Memory B cell (primary cell): ENCODE measurements at places on chromosomes 5 and 9.

DNA sequence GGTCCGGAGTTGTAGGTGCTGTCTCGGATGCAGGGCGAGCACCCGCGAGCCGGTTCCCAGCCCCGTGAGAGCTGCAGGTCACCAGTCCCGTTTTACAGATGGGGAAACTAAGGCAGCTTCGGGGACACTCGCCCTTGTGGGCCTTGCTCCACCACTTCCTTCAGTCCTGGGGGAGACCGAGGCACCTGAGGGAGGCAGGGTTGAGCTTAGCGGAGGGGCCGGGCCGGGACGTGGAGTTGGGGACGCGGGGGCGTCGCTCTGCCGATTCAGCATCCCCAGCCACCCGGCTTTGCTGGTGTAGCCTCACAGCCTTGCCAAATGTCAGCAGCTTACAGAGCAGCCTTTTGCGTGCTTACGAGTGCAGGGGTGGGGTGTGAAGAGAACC lies 530 bp downstream of the BBLN start:
- no peak overlapping the region for H3K27ac ChIP-seq
- H3K36me3 ChIP-seq = no peaks in the 10 kb centered on the region
- DNase-seq = no peak
- H3K4me3 ChIP-seq = peak overlapping the region; percentile 83
- no peaks in the 10 kb centered on the region for H3K27me3 ChIP-seq

- H3K27ac ChIP-seq = no peak overlapping the region
- DNase-seq = no peak
- H3K4me1 ChIP-seq = peaks cover 3% of the 10 kb centered on the region
- H3K27me3 ChIP-seq = no peaks in the 10 kb centered on the region
- no peaks in the 10 kb centered on the region for H3K36me3 ChIP-seq
Measured at GRCh38 chr5:76528547-76529331, 94.5 kb downstream of the F2RL2 start.

DNA sequence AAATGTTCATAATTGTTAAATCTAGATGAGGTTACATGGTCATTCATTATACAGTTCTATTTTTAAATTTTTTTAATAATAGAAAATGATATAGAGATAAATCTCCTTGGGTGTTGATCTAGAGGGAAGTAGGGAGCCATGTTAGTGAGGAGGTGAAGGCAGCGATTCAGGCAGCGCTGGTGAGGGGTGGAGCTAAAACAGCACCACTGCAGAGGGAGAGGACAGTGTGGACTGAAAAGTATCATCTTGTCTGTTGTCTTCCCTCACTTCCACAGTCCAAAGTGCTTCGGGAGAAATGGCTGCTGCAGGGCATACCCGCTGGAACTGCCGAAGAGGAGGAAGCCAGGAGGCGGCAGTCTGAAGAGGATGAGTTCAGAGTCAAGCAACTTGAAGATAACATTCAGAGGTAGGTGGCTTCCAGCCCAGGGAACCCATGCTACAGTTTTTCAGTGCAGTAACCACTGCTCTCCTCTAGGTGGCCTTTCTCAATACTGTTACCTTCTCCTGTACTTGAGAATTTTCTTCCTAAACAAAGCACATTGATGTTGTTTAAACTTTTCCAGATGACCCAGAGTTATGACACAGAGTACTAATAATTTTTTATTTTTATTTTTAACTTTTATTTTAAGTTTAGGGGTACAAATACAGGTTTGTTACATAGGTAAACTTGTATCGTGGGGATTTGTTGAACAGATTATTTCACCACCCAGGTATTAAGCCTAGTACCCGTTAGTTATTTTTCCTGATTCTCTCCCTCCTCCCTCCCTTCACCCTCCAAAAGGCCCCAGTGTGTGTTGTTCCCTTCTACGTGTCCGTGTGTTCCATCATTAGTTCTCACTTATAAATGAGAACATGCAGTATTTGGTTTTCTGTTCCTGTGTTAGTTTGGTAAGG lies 100.5 kb downstream of the PALM2AKAP2 start:
- peaks cover 5% of the 10 kb centered on the region for H3K27me3 ChIP-seq
- H3K4me3 ChIP-seq = peak overlapping the region; percentile 24
- H3K36me3 ChIP-seq = no peaks in the 10 kb centered on the region
- H3K27ac ChIP-seq = no peak overlapping the region
- DNase-seq = peak; percentile 15

DNA sequence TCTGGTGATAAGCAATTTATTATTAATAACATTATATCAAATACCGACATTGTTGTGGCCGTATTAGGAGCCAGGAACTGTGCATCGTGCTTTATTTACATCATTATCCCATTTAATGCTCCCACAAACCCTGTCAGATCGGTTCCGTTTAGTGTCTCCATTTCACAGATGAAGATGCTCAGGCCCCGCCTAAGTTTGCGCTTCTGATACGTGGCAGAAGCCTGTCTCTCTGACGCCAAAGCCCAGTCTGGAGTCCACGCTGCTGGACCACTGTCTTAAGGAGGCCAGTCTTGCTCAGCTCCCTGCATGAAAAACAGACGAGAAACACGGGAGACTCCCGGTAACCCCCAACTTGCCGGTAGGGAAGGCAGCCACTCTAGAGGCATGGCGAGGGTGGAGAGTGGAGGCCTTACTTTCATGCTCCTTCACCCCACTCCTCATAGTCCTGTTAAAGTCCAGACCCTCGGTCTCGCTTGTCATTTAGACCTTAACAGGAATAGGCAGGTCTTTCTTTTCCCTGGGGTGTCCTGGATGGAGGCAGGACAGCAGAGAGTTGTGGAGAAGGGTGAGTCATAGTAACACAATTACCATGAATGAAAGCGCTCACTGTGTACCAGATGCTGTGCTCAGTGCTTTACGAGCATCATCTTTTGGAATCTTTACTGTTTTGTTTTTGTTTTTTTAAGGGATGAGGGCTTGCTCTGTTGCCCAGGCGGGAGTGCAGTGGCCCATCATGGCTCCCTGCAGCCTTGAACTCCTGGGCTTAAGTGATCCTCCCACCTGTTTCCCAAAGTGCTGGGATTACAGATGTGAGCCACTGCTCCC lies 872 bp downstream of the TXNDC15 start:
- peaks cover 37% of the 10 kb centered on the region for H3K4me1 ChIP-seq
- peak overlapping the region; percentile 97 for H3K27ac ChIP-seq
- DNase-seq = peak; percentile 13
- no peaks in the 10 kb centered on the region for H3K27me3 ChIP-seq
- H3K36me3 ChIP-seq = peaks cover 6% of the 10 kb centered on the region
- H3K4me3 ChIP-seq = peak overlapping the region; percentile 99

DNA sequence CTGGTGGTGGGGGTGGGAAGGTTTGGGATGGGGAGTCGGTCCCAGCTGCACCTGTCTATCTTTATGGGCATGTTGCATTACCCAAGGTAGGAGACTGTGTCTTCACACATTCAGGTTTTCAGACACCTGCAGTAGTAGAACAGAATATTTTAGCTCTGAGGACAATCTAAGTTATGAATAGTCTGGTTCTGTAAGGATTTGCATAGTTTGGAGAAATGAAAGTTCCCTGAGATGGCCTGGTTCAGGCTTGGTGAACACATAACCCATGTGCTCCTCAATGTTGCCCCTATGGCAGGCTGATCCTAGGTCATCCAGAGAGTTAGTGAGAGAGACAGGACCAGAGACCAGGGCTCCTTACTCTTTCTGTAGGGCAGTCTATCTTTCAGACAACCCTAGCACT lies 20.7 kb downstream of the TNFSF8 start:
- peak overlapping the region; percentile 17 for H3K27ac ChIP-seq
- no peak for DNase-seq
- peaks cover 37% of the 10 kb centered on the region for H3K4me1 ChIP-seq
- no peaks in the 10 kb centered on the region for H3K36me3 ChIP-seq

GRCh38 chr9:35951736-35952135 lies 6.2 kb downstream of the OR2S2 start:
- no peaks in the 10 kb centered on the region for H3K4me1 ChIP-seq
- peaks cover 18% of the 10 kb centered on the region for H3K27me3 ChIP-seq
- H3K27ac ChIP-seq = no peak overlapping the region
- H3K4me3 ChIP-seq = no peak overlapping the region
- H3K36me3 ChIP-seq = no peaks in the 10 kb centered on the region

DNA sequence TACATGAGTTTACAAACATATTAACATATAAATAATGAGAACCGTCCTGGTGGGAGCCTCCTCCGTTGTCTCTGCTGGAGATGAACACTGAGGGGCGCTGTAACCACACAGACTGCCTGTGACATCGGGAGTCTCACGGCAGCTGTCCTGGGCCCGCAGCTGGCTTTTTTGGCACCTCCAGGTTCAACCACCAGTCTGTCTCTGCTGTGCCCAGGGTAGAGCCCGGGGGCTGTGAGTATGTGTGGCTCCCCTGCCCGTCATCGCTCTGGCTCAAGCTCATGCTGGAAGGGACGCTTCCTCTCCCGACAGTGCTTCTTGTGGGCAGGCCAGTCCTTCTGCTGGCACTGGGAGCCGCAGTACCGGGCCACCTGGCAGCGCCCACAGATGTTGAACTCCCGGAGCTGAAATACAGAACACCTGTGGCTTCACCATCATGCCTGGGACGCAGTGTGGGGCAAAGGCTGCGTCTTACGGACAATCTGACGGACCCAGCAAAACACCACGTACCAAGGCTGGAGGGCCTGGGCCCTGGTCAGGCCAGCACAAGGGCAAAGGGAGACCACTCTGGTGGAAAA lies 3.6 kb upstream of the DPH7 start:
- H3K4me3 ChIP-seq = no peak overlapping the region
- DNase-seq = no peak
- H3K27ac ChIP-seq = no peak overlapping the region

- no peaks in the 10 kb centered on the region for H3K36me3 ChIP-seq
- no peaks in the 10 kb centered on the region for H3K4me1 ChIP-seq
- no peak for DNase-seq
- no peaks in the 10 kb centered on the region for H3K27me3 ChIP-seq
Measured at GRCh38 chr5:7218141-7218540, 177.8 kb upstream of the ADCY2 start.

DNA sequence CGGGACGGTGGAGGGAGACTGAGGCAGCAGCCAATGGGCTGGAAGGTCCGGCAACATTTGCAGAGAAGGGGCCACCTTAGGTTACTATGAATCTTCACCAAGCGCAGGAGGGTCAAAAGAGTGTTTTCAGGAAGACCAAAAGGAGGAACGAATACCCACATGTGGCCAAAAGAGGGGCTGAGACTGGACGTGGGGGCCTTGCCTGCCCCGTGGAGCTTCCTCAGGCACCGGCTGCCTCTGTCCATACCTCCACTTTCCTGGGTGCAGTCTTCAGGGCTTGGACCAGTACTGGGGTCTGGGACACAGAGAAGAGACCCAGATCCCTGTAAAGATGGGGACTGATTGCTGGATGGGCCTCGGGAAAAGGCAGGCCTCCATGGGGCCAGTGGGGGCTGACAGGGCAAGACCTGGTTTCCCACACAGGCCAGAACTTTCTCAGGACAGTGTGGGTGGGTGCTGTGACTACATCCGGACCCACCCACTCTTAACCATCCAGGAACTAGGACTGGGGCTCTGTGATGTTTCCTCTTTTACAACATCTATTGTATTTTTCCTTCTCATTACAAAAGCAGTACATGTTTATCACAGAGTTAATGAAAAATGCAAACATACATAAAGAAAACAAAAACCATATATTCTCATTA lies 294.7 kb downstream of the ZSWIM6 start:
- DNase-seq = no peak
- H3K27ac ChIP-seq = no peak overlapping the region
- H3K4me3 ChIP-seq = peak overlapping the region; percentile 66
- peaks cover 6% of the 10 kb centered on the region for H3K4me1 ChIP-seq

DNA sequence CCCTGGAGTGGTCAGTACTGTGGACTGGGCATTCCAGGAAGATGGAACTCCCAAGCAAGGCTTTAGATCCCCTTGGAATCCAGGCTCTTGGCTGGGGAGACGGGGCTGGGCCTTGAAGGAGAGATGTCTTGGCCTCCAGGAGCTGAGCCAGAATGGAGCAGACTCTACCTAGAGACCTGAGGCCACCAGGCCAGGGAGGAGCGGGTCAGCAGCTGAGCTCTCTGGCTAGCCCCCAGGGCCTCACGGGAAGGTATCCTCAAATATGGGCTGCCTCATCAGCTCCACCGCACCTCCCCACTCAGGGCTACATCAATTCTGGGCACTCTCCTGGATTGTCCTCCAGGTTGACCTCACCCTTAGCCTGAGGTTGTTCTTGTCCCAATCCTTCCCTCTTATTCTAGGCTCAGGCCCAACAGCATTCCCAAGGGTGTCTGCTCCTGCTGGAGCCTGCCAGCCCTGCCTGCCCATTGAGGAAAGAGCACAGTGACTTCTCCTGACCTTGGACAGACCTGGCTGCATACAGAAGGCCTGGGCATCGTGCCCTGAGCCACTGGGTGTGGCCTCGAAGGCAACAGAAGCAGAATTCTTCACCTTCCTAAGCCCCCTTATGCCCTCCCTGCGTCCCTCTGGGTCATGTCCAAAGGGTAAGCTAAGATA lies 3.0 kb upstream of the PDLIM4 start:
- no peak overlapping the region for H3K27ac ChIP-seq
- H3K27me3 ChIP-seq = peaks cover 13% of the 10 kb centered on the region
- no peaks in the 10 kb centered on the region for H3K4me1 ChIP-seq
- no peak overlapping the region for H3K4me3 ChIP-seq

GRCh38 chr5:38613490-38613889 lies 57.0 kb upstream of the LIFR start:
- no peak overlapping the region for H3K27ac ChIP-seq
- no peaks in the 10 kb centered on the region for H3K4me1 ChIP-seq
- no peaks in the 10 kb centered on the region for H3K36me3 ChIP-seq
- no peak overlapping the region for H3K4me3 ChIP-seq

- H3K36me3 ChIP-seq = peaks cover 4% of the 10 kb centered on the region
- no peak for DNase-seq
- H3K27ac ChIP-seq = no peak overlapping the region
- no peak overlapping the region for H3K4me3 ChIP-seq
- peaks cover 2% of the 10 kb centered on the region for H3K4me1 ChIP-seq
Measured at GRCh38 chr5:93893075-93893474, 151.7 kb upstream of the POU5F2 start.

- no peaks in the 10 kb centered on the region for H3K36me3 ChIP-seq
- no peaks in the 10 kb centered on the region for H3K27me3 ChIP-seq
Measured at GRCh38 chr5:23208959-23209431, 298.4 kb upstream of the PRDM9 start.

- H3K4me3 ChIP-seq = no peak overlapping the region
- no peaks in the 10 kb centered on the region for H3K36me3 ChIP-seq
- peaks cover 4% of the 10 kb centered on the region for H3K27me3 ChIP-seq
Measured at GRCh38 chr5:58326022-58326421, 133.9 kb downstream of the PLK2 start.

- peak within 1 kb of the TSS; percentile 88 for H3K4me3 ChIP-seq
- H3K4me1 ChIP-seq = peaks cover 30% of the 10 kb centered on the region
- H3K36me3 ChIP-seq = no peaks in the 10 kb centered on the region
Measured at GRCh38 chr9:93134015-93134739, at the start of gene NINJ1. TSS of gene NINJ1 (minus strand) at chr9:93134251. CDS start at chr9:93134217, 34 bp downstream.

DNA sequence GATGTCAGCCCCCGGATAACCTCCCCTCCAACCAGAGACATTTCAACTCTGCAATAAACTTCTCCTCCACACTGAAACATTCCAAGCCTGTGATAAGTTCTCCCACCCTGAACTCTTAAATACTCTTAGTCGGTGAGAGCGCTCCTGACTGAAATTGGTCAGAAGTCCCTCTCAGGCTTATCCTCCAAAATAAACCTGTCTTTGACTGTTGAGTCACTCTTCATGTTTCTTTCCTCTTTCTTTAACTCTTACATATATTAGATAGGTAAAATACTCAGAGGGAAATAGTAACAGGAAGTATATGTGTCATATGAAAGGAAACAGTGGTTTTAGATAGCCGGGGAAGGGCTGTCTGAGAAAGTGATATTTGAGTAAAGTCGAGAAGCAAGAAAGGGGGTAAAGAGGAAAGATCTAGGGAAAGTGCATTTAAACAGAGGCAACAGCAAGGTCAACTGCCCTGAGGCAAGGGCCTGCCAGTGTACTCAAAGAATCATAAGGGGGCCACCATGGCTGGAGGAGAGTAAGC lies 11.0 kb upstream of the FAM81B start:
- no peak overlapping the region for H3K4me3 ChIP-seq
- peaks cover 7% of the 10 kb centered on the region for H3K4me1 ChIP-seq
- peaks cover 7% of the 10 kb centered on the region for H3K27me3 ChIP-seq
- H3K27ac ChIP-seq = no peak overlapping the region
- no peaks in the 10 kb centered on the region for H3K36me3 ChIP-seq
